ENCODE measurements at places on chromosomes 12 and 14. TPM values are rescaled to one million over a fixed set of nuclear protein-coding genes. Genes with fewer than 3 reads are reported as not detected.

DNA sequence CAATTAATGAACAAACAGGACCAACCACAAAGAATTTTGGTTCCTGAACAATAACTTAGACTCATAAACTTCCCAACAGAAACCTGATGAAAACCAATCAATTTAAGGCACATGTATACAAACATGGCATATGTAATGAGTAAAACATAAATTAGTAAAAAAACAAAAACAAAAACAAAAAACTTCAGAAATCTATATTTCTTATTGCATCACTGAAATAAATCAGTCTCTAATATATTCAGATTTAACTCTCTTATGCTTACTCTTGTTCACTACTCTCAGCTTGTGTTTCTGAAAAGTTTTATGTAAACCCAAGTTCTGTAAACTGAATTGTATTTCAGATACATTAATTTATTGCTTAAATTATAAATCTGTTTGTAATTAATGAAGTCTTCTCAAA, 233.7 kb downstream of the SLC25A21 start:
- DNase-seq = no peak

- DNase-seq = no peak
These were observed 9.8 kb downstream of the BEGAIN start for GRCh38 chr14:100577321-100577985.

Gene ERBB3
- total RNA-seq = 34.4 TPM

GRCh38 chr12:77965790-77966189, 135.1 kb downstream of the NAV3 start:
- no peak for DNase-seq

Gene SIRT4
- total RNA-seq = 2.3 TPM

DNA sequence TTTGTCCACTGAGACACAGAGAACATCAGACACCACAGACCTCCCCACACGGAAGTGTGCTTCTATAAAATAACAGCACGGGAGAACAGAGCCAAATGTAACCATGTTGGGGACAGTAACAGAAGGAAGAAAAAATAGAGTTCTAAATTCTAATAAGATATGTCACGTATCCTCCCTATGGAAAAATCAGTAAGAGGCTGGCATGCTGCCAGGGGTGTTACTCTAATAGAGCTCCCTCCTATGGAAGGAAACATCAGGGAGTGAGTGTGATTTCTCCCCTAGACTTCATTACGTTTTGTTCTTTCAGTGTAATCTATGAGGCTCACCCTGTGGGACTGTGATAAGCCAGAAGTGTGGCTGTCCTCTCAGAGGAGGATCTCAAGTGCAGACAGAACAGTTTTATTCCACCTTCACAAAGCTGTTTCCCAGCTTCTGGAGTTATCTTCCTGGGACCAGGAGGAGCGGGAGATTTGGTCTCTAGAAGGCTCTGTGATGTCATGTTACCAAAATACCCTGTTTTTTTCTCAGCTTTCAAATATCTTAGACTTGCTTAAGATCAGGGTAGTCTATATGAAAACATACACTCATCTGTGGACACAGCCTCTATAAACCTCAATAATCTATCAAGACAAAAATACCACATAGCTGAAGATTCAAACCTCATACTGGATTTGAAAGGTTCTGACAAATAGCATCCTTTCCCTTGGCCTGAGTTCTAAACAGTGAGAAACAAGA, 69.3 kb downstream of the ZFC3H1 start:
- DNase-seq = no peak

DNA sequence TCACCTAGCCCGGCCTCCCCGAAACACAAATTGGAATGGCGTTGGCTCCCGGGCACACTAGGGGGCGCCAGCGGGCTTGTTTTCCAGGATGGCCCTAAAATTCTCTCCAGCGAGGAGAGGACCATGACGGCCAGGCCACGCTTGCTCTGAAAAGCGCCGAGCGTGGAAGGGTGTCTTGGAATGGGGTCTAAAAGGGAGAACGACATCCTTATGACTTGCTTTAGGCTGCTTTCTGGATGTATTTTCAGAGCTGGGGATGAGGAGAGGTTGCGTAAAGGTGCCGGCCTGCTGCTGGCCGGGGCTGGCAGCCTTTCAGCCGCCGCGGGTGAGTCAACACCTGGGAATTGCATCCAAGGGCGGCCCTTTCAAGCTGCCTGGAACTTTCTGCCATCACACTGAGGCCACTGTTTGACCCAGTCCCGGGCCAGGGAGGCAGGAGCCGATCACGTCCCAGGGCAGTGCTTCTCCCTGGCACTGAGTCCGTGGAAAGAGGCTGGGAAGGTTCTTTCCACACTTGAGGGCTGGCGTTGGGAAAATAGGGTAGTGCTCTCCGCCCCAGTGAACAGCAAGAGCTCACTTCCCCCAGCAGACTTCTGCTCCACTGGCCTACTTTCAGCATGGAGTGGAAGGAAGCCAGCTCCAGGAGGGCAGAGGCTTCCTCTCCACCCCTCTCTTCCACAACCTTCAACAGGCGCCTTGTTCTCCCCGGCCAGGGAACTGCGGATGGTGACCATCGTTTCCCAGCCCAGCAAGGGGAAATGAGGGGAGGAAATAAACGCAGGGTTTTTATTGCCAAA, 216.2 kb downstream of the TTC8 start:
- DNase-seq = peak; percentile 79

DNA sequence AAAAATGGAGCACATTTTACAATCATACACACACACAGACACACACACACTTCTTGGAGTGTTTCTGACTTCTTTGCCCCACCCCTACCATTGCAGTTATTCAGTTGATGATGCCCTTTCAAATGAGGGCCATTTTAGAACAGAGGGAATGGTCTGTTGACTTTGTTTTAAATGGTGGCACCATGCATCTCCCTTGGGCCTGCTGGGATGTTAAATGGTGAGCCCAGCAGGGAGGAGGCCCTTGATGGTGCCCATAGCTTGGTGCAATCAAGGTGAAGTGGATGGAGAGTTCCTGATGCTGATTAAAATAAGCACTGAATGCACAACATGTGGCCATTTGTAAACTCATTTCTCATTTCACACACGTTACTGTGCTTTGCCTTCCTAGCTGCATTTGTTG, 13.3 kb downstream of the C12orf75 start:
- no peak for DNase-seq

- no peak for DNase-seq
These were observed 423.9 kb downstream of the SOX5 start for GRCh38 chr12:23525450-23526072.

GRCh38 chr12:25458047-25458552, 95.0 kb downstream of the LMNTD1 start:
- DNase-seq = no peak

DNA sequence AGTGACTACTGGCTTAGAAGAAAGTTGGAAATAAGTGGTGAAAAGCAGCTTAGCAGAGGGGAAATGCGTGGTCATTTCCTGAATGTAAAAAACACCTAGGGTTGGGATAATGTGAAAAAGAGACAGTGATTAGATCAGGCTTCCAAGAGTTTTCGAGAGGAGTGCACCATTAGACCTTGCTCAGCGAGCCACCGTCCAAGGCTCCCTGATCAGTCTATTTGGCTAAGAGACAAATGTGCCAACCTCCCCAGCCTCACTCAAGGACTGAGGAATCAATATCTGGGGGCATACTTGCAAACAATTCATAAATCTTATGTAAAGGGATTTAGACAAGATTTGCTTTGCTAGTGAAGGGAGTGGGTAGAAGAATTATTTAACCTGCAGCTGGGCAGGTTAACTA, 594.5 kb downstream of the NRXN3 start:
- no peak for DNase-seq

GRCh38 chr14:22887990-22888378, 5.0 kb downstream of the REM2 start:
- DNase-seq = no peak

Gene LBHD2
- total RNA-seq = not detected

DNA sequence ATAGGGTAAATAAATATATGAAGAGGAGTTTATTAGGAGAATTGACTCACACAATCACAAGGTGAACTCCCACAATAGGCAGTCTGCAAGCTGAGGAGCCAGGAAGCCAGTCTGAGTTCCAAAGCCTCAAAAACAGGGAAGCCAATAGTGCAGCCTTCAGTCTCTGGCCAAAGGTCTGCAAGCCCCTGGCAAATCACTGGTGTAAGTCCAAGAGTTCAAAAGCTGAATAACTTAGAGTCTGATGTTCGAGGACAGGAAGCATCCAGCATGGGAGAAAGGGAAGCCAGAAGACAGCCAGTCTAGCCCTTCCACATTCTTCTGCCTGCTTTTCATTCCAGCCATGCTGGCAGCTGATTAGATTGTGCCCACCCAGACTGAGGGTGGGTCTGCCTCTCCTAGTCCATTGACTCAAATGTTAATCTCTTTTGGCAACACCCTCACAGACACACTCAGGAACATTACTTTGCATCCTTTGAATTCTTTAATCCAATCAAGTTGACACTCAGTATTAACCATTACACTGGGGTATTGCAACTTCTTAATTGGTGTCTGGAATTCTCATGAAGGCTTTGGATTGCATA, 736.5 kb upstream of the LMO3 start:
- DNase-seq = no peak

Gene HOXC4
- total RNA-seq = 1.6 TPM

- no peak for DNase-seq
These were observed 131.6 kb upstream of the PLEKHG7 start for GRCh38 chr12:92571169-92571568.

DNA sequence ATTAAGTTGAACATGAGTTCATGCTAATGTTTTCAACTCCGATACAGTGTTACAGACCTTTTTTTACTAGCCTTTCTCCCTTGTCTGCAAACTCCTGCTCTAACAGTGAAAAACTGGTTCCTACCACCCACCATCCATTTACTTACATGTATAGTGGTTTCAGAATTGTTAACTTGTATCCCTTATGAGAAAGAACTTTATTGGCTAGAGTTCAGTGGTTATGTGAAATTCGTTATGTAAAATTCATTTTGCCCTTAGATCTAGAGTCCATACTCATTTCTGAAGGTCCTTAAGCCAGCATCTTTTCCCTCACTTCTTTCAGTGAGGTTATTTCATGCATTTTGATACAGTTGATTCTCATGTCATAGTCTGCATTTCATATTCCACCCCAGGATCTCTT, 51.0 kb downstream of the PRKCH start:
- no peak for DNase-seq

DNA sequence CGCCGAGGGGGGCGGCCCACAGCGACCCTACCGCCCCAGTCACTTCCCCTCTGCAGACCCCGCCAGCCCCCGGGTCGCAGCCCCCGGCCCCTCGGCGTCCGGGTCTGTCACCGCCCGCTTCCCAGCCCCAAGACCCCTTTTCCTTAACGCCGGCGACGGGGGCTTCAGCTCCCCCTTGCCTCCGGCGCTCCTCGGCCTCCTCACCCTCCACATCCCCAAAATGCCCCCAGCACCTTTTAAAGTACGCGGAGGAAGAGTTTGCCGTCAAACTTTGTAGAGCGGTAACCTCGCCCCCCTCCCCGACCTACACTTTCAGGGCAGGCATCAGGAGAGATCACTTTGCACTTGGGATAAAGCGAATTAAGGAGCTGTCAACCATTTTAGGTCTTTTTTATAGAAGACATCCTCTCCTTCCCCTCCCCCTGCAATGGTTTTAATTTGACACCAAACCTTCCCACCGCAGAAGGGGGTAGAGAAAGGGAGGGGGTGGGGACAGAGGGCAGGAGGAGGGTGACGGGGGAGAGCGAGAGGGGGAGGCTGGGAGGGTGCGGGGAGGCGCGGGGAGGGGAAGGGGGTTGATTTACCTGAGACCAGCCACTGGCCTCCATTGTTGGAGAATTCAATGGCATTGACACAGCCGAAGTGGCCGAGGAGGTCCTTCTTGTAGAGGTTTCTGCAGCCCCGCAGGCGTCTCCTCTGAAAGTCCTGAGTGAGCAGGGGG, 578 bp downstream of the DCAF5 start:
- peak; percentile 2 for DNase-seq

DNA sequence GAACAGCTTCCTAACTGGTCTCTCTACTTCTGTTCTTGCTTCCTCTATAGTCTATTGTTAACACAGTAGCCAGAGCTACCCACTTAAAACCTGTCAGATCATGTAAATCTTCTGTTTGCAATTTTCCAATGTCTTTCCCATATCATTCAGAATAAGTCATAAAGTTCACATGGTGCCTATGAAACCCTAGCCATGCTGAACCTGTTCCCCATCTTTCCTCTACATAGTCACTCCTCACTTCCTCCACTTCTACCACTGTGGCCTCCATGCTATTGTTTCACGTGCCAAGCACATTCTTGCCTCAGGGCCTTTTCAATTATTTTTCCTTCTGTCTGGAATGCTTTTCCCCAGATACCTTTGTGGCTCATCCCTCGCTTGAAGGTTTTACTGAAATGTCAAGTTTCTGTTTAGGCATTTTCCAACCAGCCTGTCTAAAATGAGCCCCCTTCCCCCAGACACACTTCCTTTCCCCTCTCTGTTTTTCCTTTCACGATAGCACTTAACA, 132.1 kb downstream of the DYRK2 start:
- DNase-seq = no peak

DNA sequence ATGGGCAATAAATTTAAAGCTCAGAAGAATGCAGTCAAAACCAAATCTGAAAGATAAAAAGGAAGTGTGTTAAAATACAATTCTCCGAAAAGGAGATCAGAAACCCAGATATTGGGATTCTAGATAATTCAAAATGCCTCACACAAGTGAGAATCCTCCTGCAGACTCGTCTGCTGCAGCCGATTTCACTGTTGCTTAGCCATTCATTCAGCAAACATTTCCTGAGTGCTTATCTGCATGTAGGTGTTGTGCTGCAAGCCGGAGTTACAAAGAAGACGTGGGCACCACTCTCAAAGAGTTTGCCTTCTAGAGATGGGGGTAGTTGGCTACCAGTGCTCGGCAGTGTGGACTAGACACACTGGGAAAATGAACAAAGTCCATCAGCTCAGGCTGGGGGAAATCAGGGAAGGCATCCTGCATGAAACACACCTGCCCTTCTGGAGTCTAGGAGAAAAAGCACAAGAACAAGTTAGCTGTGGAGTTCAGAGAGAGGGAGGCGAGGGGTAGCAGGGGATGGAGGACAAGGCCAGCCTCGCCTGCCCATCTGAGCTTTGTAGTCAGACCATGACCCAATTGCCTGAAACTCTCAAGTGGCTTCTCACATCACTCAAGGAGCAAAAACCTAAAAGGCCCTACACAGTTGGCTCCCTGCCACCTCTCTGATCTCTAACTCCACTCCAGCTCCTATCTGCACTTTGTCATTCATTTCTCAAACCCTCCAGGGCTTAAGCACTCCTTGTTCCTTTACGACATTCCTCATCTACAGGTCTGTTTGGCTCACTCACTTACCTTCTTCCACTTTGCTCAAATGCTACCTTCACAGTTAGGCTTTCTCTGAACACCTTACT, 310.0 kb upstream of the DDHD1 start:
- DNase-seq = no peak

Gene SLCO1C1
- total RNA-seq = 4.9 TPM
